Activated T-cell treated with anti-CD3 and anti-CD28 coated beads for 48 hours (primary cell): ENCODE measurements at places on chromosomes 4 and X.

- no peak for DNase-seq
Measured at GRCh38 chr4:122814426-122814825, 12.2 kb upstream of the FGF2 start.

DNA sequence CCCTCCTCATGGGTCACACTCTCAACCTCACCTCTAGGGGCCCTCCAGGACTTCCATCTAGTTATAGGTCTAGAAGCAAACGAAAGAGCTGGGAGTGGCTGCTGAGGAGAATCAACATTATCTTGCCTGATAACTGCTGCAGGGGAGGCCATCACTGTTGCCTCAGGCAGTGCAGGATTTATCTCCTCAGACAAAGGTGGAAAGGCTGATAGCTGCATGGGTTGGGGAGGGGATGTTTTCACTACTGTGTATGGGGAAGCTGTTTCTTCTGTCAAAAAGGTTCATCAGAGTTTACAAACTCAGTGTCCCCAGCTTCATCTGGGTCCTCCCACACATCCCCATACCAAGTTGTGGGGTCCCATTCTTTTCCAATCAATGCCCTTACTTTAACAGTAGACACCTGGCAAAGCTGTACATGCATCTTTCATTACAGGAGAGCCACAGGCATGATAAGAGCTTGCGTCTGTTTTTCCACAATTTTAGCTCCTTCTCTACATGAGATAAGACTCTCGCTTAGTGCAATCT is 17.6 kb upstream of the PRDM8 start:
- no peak for DNase-seq

- no peak for DNase-seq
Measured at GRCh38 chr4:128819082-128819742, 9.7 kb downstream of the JADE1 start.

GRCh38 chr4:184409911-184410692 is 64.2 kb downstream of the IRF2 start:
- DNase-seq = no peak

- no peak for DNase-seq
Measured at GRCh38 chr4:146211440-146211839, 2.9 kb upstream of the REELD1 start.

DNA sequence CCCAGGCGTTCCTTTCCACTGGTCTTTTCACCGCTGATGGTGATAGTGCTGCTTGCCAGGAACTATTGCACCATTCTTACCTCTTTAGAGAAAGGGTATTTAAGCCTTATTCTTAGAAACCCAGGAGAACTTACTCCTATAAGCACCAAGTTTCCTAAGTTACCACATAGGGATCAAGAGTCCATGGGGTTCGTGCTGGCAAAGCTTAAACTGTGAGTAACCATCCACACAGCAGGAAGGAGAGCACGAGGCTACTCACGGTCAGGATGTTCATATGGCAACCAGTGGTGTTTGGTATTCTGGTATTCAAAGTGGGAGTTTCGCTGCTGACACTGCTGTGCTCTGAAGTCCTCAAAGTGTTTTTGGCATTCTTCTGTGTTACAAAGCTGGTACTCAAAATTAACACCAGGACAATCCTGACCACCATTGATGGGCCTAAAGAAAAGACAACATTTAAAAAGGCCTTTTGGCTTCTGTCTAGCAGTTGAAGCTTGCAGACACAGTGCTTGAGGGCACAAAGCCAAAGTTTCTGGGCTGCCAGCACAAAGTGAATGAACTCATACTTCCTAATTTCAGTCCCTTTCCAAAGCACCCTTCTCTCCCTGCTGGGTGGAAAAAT is 256.9 kb downstream of the ADAMTS3 start:
- no peak for DNase-seq

GRCh38 chrX:23699636-23700194 is 32.4 kb downstream of the PRDX4 start:
- no peak for DNase-seq

GRCh38 chr4:43244688-43245382 is 352.3 kb downstream of the GRXCR1 start:
- DNase-seq = no peak

- DNase-seq = no peak
Measured at GRCh38 chrX:116239944-116240840, 69.6 kb downstream of the AGTR2 start.

DNA sequence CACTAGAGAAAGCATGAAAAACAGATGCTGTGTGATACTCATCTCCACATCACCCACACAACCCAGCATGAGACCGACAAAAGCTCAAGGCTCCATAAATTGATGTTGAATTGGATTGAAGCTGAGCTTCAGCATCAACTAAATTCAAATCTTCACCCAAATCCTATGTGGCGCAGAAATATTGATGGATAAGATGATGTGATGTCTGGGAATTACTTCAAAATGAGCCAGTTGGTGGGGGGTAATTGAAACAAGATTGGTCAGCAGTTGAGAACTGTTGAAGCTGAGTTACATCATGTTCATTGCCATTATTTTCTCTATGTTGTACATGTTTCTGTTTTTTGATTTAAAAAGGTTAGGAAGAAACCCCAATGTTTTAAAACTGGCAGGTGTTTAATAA is 166.5 kb upstream of the STS start:
- no peak for DNase-seq

- no peak for DNase-seq
Measured at GRCh38 chrX:138929926-138930582, 218.5 kb upstream of the FGF13 start.

DNA sequence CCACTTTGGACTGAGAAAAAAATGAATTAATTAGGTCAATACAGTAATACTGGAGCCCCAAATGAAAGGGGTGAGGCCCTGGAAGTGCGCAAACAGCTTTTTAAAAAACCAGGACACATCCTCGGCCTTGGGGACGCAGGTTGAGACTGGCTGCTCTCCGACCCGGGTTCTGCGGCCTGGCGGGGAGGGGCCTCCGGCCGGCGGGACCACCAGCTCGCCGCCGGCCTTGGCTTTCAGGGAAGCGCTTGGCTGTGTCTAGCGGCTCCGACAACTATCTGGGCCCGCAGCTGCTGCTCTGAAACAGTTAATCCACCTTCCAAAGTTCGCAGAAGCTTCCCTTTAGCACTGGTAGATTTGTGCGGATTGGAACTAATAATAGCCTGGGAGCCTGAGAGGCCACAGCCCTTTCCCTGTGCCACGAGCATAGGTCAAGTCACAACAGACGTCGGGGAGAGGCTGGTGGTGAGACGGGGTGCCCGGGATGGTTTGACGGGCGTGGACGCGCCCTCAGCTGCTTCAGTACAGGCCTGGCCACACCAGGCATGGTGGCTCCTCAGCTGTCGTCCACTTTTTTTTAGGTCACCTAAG is 1.1 kb upstream of the SEL1L3 start:
- no peak for DNase-seq

DNA sequence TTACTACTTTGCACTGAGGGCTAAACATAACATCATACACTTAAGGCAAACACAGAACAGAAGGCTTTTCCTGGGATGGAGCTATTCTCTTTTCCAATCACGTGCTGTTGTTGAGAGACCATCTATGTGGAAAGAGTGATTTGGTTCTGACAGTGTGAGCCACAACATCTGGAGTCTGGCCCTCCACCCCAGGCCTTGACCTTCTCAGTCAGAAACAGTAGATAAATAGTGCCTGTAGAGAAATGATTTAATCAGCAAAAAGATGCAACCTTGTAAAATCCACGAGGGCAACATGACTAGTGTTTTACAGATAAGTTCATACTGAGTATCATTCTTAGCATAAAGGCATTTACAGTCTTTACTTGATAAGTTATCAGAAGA is 10.8 kb upstream of the SFRP2 start:
- DNase-seq = no peak

DNA sequence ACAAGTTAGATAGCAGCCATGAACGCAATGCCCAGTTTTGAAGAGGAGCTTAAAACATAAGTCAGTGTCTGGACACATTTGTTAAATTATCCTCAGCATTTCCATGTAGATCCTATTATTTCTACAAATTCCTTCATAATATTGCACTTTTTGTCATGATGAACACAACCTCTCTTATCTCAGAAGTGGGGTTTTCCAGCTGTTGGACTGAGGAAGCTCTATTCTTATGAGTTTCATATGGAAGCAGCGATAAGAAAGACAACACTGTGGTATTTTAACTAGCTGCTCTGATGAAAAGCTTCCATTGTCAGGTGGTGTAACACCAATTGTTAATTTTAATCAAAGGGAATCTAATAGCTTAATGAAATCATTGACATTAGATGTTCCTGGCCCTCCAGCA is 308.7 kb downstream of the GBA3 start:
- no peak for DNase-seq

DNA sequence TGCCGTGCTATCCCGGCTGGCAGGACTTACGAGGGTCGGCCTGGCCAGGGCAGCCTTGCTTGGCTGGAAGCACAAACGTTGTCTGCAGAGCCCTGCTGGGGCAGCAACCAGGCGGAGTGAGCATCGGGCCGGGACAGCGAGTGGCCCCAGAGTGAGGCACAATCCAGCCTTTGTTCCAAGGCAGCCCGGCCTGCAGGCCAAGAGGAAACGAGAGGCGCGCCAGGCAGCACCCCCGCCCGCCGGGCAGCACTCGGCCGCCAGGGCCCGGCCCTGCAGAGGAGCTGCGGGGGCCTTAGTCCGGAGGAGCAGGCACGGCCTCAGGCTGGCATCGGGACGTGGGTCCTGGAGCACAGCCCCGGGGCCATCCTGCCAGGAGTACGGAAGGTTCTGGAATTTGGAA is 24.1 kb downstream of the FGFRL1 start:
- no peak for DNase-seq

GRCh38 chr4:168881781-168882420 is 128.2 kb downstream of the CBR4 start:
- no peak for DNase-seq

- DNase-seq = no peak
Measured at GRCh38 chr4:124640022-124640730, 72.4 kb downstream of the ANKRD50 start.

- DNase-seq = no peak
Measured at GRCh38 chr4:1479454-1479853, 73.2 kb upstream of the NKX1-1 start.

DNA sequence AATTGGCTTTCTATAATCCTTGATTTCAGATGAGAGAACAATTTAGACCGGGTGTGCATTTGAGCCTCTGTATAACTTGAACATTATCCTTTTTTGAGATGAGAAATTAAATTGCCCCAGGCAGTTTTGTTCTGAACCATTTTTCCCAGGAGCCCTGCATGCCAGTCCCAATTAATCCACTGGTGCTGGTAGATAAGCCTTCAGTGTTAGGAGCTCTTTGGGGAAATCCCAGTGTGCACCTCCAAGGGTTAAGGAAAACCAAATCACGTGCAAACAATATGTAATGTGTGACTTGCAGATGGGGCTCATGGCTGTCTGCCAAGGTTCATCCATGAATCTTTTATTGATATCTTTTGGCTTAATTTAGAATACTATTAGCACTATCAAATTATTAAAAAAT is 43.2 kb downstream of the KIT start:
- DNase-seq = no peak

DNA sequence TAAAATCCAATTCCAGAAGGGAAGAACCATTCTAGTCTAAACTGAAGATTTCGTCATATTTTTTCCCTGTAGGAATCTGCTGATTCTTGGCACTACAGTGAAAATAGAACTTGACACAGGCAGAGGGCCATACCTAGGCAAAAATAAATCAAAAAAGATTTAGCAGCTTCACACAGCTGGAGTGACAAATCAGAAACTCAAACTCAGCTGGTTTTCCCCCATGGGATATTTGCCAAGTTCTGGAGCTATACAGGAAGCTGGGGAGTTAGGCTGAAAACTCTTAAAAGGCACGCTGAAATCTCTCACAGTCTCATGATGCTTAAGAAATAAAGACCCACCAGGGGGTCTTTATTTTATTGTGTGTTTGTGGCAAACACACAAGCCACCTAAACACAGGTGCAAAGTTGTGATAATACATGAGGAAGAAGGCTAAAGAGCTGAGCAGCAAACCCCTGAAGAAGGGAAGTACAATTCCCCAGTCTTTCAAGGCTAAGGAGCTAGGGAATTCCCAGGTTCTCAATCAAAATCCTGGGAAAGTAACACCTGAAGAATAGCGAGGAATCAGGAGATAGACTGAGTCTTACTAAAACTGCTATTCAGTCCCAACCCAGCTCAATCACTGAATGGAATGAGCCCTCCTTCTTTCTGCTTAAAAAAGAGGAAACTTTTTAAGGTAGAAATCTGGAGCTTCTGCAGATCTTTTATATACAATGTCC is 32.1 kb upstream of the BEND2 start:
- no peak for DNase-seq

DNA sequence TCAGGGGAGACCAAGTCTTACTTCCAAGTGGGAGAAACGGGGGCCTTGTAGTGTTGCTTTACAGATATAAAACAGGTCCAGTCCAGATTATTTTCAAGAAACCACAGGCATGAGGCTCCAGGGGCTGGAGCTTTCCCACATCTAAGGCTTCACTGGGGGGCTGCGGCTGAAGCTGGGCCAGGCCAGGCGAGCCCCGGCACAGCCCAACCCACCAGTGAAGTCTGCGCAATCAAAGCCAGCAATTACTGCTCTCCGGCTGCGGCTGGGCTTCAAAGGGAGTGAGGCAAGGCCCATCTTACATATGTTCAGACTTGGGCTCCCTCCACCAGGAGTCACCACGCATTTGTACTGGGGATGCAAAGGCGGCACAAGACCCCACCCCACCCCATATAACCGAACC is 61.7 kb downstream of the HADH start:
- DNase-seq = no peak

- no peak for DNase-seq
Measured at GRCh38 chr4:3176367-3177229, 72.4 kb upstream of the MSANTD1 start.

DNA sequence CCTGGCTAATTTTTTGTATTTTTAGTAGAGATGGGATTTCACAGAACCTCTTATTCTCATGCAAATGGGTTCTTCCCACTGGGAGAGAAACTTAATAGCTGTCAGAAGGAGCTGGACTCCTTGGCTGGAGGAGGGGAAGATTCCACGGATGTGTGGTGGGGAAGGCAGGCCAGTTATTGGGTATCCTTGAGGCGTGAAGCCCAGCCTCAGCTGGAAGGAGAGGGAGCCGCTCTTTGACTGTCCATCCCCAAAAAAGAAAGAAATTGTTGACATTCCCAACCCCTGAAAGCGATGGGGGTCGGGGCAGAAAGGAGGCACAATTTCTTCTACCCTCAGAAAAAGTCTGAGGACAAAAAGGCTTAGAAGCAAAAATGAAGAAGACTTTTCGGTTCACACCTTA is 983.1 kb upstream of the PABPC4L start:
- no peak for DNase-seq

GRCh38 chrX:41322821-41323603 is 10.9 kb upstream of the DDX3X start:
- no peak for DNase-seq

DNA sequence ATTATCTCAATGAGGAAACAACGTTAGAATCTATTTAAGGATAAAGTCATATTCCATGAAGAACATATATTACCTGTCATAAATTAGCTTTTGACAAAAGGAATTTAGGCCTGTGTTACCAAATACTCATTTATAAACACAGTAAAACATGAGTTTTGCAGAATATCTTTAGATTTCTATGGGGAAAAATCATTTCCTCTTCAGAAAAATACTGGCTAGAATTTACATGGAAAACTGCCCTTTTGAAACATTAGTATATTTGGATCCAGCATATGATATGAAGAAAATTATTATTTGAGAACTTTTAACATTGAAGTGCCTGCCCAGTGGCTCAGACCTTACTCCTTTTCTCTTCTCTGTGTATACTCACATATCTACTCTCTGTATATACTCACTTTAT is 131.4 kb upstream of the NEIL3 start:
- DNase-seq = no peak

- DNase-seq = no peak
Measured at GRCh38 chr4:75598390-75598789, 31.9 kb downstream of the CDKL2 start.

GRCh38 chr4:169987327-169988228 is 38.6 kb downstream of the MFAP3L start:
- DNase-seq = no peak

- no peak for DNase-seq
Measured at GRCh38 chr4:17066972-17067371, 168.5 kb upstream of the LDB2 start.
